ENCODE measurements at places on chromosomes 5 and 9. TPM values are rescaled to one million over a fixed set of nuclear protein-coding genes. Genes with fewer than 3 reads are reported as not detected.

Gene SLC45A2
- total RNA-seq: not detected

Gene WDR31
- 0.53 TPM for total RNA-seq

Gene FOXE1
- total RNA-seq: not detected

Gene HAVCR1
- total RNA-seq: not detected

Gene RANBP17
- 8.0 TPM for total RNA-seq

Gene SETD9
- 13.7 TPM for total RNA-seq

Gene SNCAIP
- total RNA-seq: 23.0 TPM

Gene PFN3
- not detected for total RNA-seq

Gene TAS2R1
- total RNA-seq: not detected

Gene CNTNAP3
- total RNA-seq: 90.7 TPM

Gene MYORG
- 5.2 TPM for total RNA-seq

Gene ITK
- not detected for total RNA-seq

Gene HNRNPAB
- total RNA-seq: 160 TPM

Gene PDLIM4
- 87.9 TPM for total RNA-seq

Gene PCDHA10
- total RNA-seq: 0.07 TPM

Gene ARSI
- not detected for total RNA-seq

Gene SH3RF2
- total RNA-seq: 1.7 TPM

Gene GLRA1
- total RNA-seq: not detected

Gene PARP8
- 0.13 TPM for total RNA-seq

Gene CDC25C
- 13.0 TPM for total RNA-seq

Gene RABEPK
- 21.3 TPM for total RNA-seq

Gene TAF11L11
- total RNA-seq: not detected

Gene COL23A1
- total RNA-seq: not detected

Gene GHR
- total RNA-seq: 1.7 TPM

Gene SLCO6A1
- total RNA-seq: not detected

Gene SPATA31D4
- total RNA-seq: not detected

Gene RNF14
- 80.3 TPM for total RNA-seq

Gene SLC44A1
- 50.5 TPM for total RNA-seq

Gene SURF6
- total RNA-seq: 11.3 TPM

Gene PTAR1
- 80.6 TPM for total RNA-seq

Gene IFNA2
- not detected for total RNA-seq

Gene RAB3C
- not detected for total RNA-seq

Gene SPATA31E1
- not detected for total RNA-seq

Gene CAVIN4
- 1.9 TPM for total RNA-seq

Gene RPS23
- total RNA-seq: 3,773 TPM

Gene RNF38
- 40.2 TPM for total RNA-seq

Gene DNAH5
- 0.13 TPM for total RNA-seq

Gene KIF4B
- 0.29 TPM for total RNA-seq

Gene VCAN
- 0.57 TPM for total RNA-seq

Gene KIF20A
- 63.7 TPM for total RNA-seq

Gene CATSPER3
- not detected for total RNA-seq

Gene ZNF354C
- 9.8 TPM for total RNA-seq

Gene TEK
- total RNA-seq: 101 TPM

Gene SLC46A2
- not detected for total RNA-seq
